Hair follicle dermal papilla cell (primary cell): ENCODE measurements at places on chromosomes 13 and 19. TPM values are rescaled to one million over a fixed set of nuclear protein-coding genes. Genes with fewer than 3 reads are reported as not detected.

The CGB5 gene
- total RNA-seq = 0.16 TPM in 1 of 2 replicates, not detected in the other

The MEF2B gene
- total RNA-seq = not detected in 2 replicates

The THSD1 gene
- 3.5 and 6.0 TPM in 2 replicates for total RNA-seq

The MAP2K2 gene
- 150 and 156 TPM in 2 replicates for total RNA-seq

The RGL3 gene
- 0.16 and 1.6 TPM in 2 replicates for total RNA-seq

The ZNF793 gene
- 2.8 and 5.0 TPM in 2 replicates for total RNA-seq

The ATF5 gene
- total RNA-seq = 8.1 and 9.2 TPM in 2 replicates

The ZNF730 gene
- total RNA-seq = 0.36 and 1.3 TPM in 2 replicates

The ACP7 gene
- total RNA-seq = 0.36 and 1.1 TPM in 2 replicates

The TFDP1 gene
- 61.7 and 64.9 TPM in 2 replicates for total RNA-seq

The CYP2S1 gene
- total RNA-seq = not detected in 2 replicates

The ZNF560 gene
- total RNA-seq = 1.5 and 2.6 TPM in 2 replicates

The SYNE4 gene
- total RNA-seq = not detected in 2 replicates

The RPS19 gene
- 446 and 467 TPM in 2 replicates for total RNA-seq

The MATK gene
- total RNA-seq = not detected in 2 replicates

The RFPL4AL1 gene
- not detected in 2 replicates for total RNA-seq

The TUBA3C gene
- not detected in 2 replicates for total RNA-seq

The PLIN4 gene
- total RNA-seq = under 0.01 and 0.16 TPM in 2 replicates
